ENCODE measurements at places on chromosomes 7 and 10.

GRCh38 chr7:127920787-127921438, 110.3 kb downstream of the LRRC4 start:
- no peak for DNase-seq

DNA sequence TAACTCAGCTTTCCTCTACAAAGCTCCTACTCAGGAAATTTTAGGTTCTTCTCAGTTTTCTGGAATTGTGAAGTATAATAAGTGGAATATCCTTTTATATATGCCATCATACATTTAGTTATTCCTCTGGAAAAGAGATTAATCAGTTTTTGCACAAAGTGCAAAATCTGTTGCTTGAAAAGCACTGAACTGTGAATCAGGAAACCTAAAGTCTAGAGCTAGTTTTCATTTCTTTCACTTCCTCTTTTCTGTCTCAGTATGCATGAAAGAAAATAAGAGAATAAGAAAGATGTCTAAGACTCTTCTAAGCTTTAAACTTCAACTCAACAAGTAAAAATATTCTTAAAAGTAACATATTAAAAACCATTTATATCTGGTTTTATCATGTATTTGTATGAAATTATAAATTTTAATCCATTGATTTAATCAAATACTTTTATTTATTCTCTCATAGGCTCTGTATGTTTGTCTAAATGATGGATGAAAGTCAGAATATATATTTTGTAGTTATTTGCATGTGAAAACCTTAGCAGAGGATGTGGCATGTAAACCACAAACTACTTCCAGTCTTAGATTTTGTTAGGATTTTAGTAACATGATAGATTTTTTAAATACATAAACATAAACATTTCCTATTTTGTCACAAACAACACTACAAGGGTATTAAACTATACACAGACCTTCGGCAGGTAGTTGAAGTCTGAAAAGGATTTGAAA, 1073.0 kb downstream of the XPNPEP1 start:
- DNase-seq: no peak

- DNase-seq: no peak
Measured at GRCh38 chr10:79130846-79131245, 62.1 kb downstream of the ZMIZ1 start.

DNA sequence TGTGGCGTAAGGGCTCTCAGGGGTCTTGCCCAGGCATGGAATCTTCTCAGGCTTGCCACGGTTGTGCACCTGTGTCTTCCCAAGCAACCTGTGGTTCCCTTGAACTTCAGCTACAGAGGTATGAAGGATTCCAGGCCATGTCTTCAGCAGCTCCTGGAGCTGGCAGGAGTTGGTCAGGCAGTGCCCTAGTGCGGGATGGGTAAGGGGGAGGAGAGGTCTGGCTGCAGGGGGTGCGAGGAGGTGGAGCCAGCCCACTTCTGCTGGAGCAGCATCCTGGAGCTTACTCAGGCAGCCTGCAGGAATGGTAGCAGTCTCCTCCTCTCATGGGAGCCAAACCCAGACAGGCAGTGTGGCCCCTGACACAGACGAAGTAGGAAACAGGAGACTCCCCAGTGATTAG, 3.8 kb upstream of the TRIL start:
- no peak for DNase-seq

- no peak for DNase-seq
Measured at GRCh38 chr7:133016604-133017003, 65.3 kb downstream of the CHCHD3 start.
